ENCODE measurements at places on chromosomes 16 and 17. TPM values are rescaled to one million over a fixed set of nuclear protein-coding genes. Genes with fewer than 3 reads are reported as not detected.

Gene IGFALS
- not detected for total RNA-seq

Gene TNK1
- total RNA-seq, result 5.8 TPM

Gene ZNF594
- total RNA-seq, result 14.9 TPM

Gene HSDL1
- 15.2 TPM for total RNA-seq

Gene KIAA0513
- total RNA-seq, result 13.5 TPM

Gene MMP15
- 1.1 TPM for total RNA-seq

DNA sequence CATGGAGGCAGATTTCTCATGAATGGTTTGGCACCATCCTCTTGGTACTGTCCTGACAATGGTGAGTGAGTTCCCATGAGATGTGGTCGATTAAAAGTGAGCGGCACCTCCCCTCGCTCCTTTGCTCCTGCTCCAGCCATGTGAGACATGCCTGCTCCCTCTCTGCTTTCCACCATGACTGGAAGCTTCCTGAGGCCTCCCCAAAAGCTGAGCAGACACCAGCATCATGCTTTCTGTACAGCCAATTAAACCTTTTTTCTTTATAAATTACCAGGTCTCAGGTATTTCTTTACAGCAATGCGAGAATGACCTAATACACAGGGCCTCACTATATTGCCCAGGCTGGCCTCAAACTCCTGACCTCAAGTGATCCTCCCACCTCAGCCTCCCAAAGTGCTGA is 12.1 kb downstream of the ZNF500 start:
- no peak for DNase-seq
- no peaks in the 10 kb centered on the region for H3K27me3 ChIP-seq
- H3K4me1 ChIP-seq, result no peaks in the 10 kb centered on the region
- H3K4me3 ChIP-seq, result no peak overlapping the region
- H3K36me3 ChIP-seq, result peaks cover 24% of the 10 kb centered on the region

DNA sequence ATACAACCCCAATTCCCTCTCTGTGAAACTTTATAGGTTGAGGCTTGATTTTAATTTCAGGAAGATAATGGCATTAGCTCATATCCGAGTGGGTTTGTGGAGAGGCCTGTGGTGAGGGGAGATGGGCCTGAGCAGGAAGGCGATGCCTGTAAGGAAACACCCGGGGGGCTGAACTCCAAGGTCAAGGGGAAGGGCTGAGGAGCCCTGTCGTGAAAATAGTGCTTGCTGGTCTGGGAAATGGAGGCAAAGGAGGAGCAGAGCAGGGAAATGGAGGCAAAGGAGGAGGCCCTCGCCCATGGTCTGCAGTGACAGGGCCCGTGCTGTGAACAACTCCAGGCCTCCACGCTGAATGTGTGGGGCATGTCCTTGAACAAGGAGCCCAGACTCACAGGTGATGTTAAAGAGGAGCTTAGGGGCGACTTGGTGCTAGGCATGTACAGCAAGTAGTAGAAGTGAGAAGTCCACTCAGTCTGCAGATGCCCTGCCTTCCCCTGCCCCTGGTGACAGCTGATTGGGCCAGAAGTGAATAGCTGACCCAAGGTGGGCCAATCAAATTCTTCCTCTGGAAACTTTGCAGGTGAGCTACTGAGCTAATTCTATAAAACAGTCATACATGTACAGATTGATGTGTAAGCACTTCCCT is 38.1 kb downstream of the MRPS23 start:
- DNase-seq, result no peak
- H3K27ac ChIP-seq, result no peak overlapping the region
- H3K4me3 ChIP-seq, result no peak overlapping the region
- peaks cover 8% of the 10 kb centered on the region for H3K27me3 ChIP-seq
- no peaks in the 10 kb centered on the region for H3K36me3 ChIP-seq
- no peaks in the 10 kb centered on the region for H3K4me1 ChIP-seq

DNA sequence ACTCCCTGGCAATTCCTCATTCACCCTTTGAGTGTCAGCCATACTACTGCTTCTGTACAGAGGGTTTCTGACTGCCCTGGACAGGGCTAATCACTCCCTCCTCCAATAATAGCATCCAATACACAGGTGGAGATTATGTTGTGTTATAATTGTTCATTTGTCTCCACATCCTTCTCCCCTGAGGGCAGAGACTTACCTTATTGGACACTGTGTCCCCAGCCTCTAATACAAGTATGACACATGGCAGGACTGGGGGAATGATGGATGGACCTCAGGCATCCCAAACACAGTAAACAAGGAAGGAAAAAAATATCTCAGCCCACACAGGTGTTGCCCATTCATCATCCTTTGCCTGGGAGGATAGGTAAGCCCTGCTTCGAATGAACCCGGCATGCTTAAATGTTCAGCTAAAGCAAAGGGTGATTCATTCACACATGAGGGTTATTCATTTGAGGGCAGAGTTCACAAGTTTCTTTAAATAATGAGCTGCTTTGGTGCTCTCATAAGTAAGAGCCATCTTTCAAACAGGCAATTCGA is 34.8 kb downstream of the MMD start:
- no peak overlapping the region for H3K4me3 ChIP-seq
- DNase-seq, result no peak
- H3K36me3 ChIP-seq, result no peaks in the 10 kb centered on the region
- H3K4me1 ChIP-seq, result no peaks in the 10 kb centered on the region
- H3K27ac ChIP-seq, result no peak overlapping the region

DNA sequence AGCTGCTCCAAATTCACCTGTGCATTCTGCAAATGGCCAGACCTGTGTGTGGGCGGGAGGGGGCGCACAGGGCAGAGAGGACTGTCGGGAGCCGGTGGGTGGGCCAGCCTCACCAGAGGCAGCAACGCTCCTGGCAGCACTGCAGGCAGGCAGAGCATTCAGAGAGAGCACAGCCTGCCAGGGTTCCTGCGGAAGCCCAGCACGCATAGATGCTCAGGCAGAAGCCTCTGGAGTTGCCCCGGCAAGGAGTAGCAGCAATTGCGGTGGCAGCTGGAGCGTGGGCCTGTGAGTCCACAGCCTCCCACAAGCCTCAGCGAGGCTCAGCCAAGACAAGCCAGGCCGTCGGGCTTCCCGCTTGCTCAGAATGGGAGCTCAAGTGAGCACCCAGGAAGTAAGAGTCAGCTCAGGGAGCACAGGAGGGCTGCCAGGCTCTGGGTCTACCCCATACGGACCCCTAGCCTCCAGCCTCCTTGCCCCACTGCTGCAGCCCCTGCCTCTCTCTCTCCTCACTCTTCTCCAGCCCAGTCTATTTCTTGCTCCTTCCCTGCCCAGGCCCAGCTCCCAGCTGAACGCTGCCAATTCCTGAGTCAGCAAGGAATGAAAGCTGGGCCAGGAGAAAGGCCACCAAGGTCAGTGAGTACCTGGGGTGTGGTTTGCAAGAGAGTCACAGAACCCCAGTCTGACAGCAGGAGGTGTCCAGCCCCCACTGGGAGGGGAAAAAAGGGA is 9.6 kb downstream of the EMC6 start:
- no peak for DNase-seq
- H3K36me3 ChIP-seq, result no peaks in the 10 kb centered on the region
- H3K4me1 ChIP-seq, result peaks cover 5% of the 10 kb centered on the region

GRCh38 chr16:84660973-84661372 is 12.7 kb downstream of the KLHL36 start:
- no peak overlapping the region for H3K27ac ChIP-seq
- no peak overlapping the region for H3K4me3 ChIP-seq
- peaks cover 74% of the 10 kb centered on the region for H3K36me3 ChIP-seq
- H3K4me1 ChIP-seq, result peaks cover 15% of the 10 kb centered on the region
- no peak for DNase-seq

GRCh38 chr16:3022684-3023414 is 893 bp downstream of the HCFC1R1 start:
- H3K27me3 ChIP-seq, result no peaks in the 10 kb centered on the region
- peak overlapping the region; percentile 88 for H3K27ac ChIP-seq
- no peak for DNase-seq
- H3K4me3 ChIP-seq, result peak overlapping the region; percentile 88

GRCh38 chr17:8365143-8365542 is 11.4 kb downstream of the KRABD2 start:
- no peaks in the 10 kb centered on the region for H3K27me3 ChIP-seq
- no peaks in the 10 kb centered on the region for H3K36me3 ChIP-seq
- no peaks in the 10 kb centered on the region for H3K4me1 ChIP-seq
- DNase-seq, result no peak

- DNase-seq, result no peak
- no peaks in the 10 kb centered on the region for H3K36me3 ChIP-seq
- H3K27ac ChIP-seq, result no peak overlapping the region
- no peak overlapping the region for H3K4me3 ChIP-seq
- no peaks in the 10 kb centered on the region for H3K27me3 ChIP-seq
These were observed 147.9 kb downstream of the HS3ST3B1 start for GRCh38 chr17:14448818-14449217.

GRCh38 chr16:66569827-66570405 is 3.7 kb downstream of the CMTM1 start:
- no peak overlapping the region for H3K27ac ChIP-seq
- H3K4me1 ChIP-seq, result no peaks in the 10 kb centered on the region
- H3K4me3 ChIP-seq, result no peak overlapping the region

DNA sequence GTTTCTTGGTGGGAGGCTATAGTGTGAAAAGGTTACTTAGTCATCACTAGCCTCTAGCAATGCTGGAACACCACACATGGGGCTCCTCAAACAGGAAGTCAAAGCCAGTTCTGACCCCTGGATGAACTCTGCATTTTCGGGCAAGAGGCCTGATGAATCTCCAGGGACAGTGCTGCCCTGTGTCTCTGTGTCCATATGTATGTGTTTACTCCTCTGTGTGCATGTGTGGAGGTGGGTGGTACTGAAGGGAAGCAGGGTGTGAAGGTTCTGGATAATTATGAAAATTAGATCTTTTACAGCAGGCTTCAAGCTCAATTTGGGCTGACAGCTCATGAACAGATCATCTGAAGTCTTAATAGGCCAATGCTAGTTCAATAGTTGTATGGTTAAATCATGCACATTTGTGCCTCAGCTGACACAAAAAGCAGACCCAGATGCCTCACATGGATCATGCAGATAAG is 133.6 kb downstream of the SNX11 start:
- DNase-seq, result no peak
- H3K36me3 ChIP-seq, result no peaks in the 10 kb centered on the region
- no peak overlapping the region for H3K4me3 ChIP-seq

- H3K27ac ChIP-seq, result no peak overlapping the region
- H3K27me3 ChIP-seq, result no peaks in the 10 kb centered on the region
- peaks cover 25% of the 10 kb centered on the region for H3K36me3 ChIP-seq
These were observed 12.4 kb downstream of the RNF40 start for GRCh38 chr16:30774367-30775130.

DNA sequence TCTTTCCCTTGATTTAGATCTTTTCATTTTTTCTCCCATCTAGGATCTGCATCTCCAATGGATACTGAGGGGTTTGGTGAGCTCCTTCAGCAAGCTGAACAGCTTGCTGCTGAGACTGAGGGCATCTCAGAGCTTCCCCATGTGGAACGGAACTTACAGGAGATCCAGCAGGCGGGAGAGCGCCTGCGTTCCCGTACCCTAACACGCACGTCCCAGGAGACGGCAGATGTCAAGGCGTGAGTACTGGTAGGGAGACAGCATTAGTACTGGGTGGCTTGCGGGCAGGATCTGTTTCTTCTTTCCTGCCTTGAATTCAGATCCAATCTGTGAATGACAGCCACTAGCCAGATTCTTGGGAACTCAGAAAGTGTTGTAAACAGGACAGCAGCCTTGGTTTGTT is 18.3 kb downstream of the NUP93 start:
- H3K4me3 ChIP-seq, result no peak overlapping the region
- H3K27me3 ChIP-seq, result no peaks in the 10 kb centered on the region
- H3K27ac ChIP-seq, result no peak overlapping the region
- H3K4me1 ChIP-seq, result no peaks in the 10 kb centered on the region
- no peaks in the 10 kb centered on the region for H3K36me3 ChIP-seq

DNA sequence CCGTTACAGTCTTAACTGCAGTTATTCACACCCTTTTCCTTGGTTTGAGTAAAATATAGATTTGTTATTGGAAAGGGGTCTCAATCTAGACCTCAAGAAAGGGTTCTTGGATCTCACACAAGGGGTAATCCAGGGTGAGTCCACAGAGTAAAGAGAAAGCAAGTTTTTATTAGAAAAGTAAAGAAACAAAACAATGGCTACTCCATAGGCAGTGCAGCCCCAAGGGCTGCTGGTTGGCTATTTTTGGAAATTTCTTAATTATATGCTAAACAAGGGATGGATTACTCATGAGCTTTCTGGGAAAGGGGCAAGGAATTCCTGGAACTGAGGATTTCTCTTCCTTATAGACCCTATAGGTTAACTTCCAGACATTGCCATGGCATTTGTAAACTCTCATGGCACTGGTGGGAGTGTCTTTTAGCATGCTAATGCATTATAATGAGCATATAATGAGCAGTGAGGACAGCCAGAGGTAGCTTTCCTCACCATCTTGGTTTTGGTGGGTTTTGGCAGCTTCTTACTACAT is 24.5 kb upstream of the MILR1 start:
- H3K36me3 ChIP-seq, result no peaks in the 10 kb centered on the region
- H3K4me3 ChIP-seq, result no peak overlapping the region
- no peak overlapping the region for H3K27ac ChIP-seq
- no peak for DNase-seq
- H3K27me3 ChIP-seq, result no peaks in the 10 kb centered on the region

DNA sequence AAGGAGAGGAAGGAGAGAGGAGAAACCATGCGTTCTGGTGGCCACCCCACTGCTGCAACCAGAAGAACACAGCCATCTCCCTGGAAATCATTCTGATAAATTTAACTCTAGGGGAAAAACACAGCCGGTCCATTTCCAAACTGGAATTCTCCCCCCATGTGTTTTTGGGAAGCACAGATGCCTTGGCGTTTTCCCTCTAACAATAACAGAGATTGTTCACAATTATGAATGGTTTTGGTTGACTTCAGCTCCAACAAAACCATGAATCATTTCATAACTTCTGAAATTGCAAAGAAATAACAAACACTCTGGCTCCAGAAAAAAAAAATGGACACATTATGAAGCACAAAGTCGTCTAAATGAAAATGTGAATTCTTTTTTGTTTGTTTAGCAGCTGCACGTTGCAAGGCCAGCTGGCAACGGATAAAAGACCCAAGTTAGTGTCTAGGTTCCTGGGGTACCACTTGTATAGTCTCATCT is 46.2 kb downstream of the GNAO1 start:
- no peak overlapping the region for H3K4me3 ChIP-seq
- no peaks in the 10 kb centered on the region for H3K36me3 ChIP-seq
- H3K4me1 ChIP-seq, result no peaks in the 10 kb centered on the region
- DNase-seq, result no peak
- no peaks in the 10 kb centered on the region for H3K27me3 ChIP-seq

GRCh38 chr17:38906460-38907228 is 18.8 kb upstream of the LASP1NB start:
- H3K4me1 ChIP-seq, result peaks cover 22% of the 10 kb centered on the region
- H3K4me3 ChIP-seq, result no peak overlapping the region
- no peak overlapping the region for H3K27ac ChIP-seq
- peaks cover 10% of the 10 kb centered on the region for H3K36me3 ChIP-seq

DNA sequence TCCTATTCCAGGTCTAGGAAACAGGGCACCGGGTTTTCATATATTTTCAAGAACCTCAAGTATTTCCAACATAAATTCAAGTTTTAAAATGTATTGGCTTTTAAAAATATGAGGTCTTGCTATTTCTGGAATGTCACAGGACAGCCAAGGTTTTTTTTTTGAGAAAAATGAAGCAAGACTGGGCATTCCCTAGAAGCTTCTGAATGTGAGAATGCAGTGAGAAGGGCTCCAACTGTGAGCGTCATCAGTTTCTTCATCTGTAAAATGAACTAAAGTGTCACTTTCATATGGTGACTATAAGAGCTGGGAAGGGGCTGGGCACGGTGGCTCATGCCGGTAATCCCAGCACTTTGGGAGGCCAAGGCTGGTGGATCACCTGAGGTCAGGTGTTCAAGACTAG is 455.8 kb upstream of the MAF start:
- H3K27ac ChIP-seq, result no peak overlapping the region
- H3K4me1 ChIP-seq, result no peaks in the 10 kb centered on the region
- H3K4me3 ChIP-seq, result no peak overlapping the region
- DNase-seq, result no peak
- H3K36me3 ChIP-seq, result no peaks in the 10 kb centered on the region
- no peaks in the 10 kb centered on the region for H3K27me3 ChIP-seq
